A549 treated with ZK216348 at 1 μM for 4 hours (cell line): ENCODE measurements at places on chromosomes 13 and 19. TPM values are rescaled to one million over a fixed set of nuclear protein-coding genes. Genes with fewer than 3 reads are reported as not detected.

Gene GDF15
- total RNA-seq: 15.2 to 41.1 TPM (median 30.8 TPM) in 5 replicates

Gene DAND5
- 0.08 to 0.19 TPM in 2 of 5 replicates, not detected in the others for total RNA-seq

Gene SLC10A2
- not detected in 5 replicates for total RNA-seq

Gene DLL3
- total RNA-seq: 7.4 to 12.3 TPM (median 10.9 TPM) in 5 replicates

Gene LILRB5
- 0.04 TPM in 1 of 5 replicates, not detected in the others for total RNA-seq

Gene ZNF20
- total RNA-seq: 0.11 to 0.44 TPM (median 0.25 TPM) in 4 of 5 replicates, not detected in the other

Gene TNFRSF19
- 2.4 to 4.0 TPM (median 3.5 TPM) in 5 replicates for total RNA-seq

Gene RGS9BP
- 0.33 to 0.54 TPM (median 0.41 TPM) in 5 replicates for total RNA-seq
